Mesenchymal stem cell (in vitro differentiated cells and primary cell): ENCODE measurements at places on chromosomes 12 and 14.

DNA sequence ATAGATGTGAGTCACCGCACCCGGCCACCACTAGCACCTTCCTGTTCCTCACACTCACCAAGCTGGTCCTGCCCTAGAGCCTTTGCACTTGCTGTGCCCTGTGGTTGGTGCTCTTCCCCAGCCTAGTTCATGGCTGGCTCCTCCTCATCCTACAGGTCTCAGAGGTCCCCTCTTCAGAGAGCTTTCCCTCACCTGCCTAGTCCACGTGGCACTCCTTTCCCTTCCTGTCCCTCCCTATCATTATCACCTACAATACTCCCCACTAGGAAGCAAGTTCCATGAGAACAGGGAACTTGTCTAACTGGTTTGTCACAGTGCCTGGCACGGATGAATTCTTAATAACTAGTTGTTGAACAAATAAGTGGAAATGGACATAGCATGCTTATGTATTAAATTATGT is 24.0 kb upstream of the TMED10 start:
- no peaks in the 10 kb centered on the region for H3K27me3 ChIP-seq
- H3K4me3 ChIP-seq: no peak overlapping the region
- no peaks in the 10 kb centered on the region for H3K36me3 ChIP-seq
- H3K4me1 ChIP-seq: no peaks in the 10 kb centered on the region
- no peak for DNase-seq

GRCh38 chr12:113230315-113231234 is 9.3 kb downstream of the TPCN1 start:
- no peaks in the 10 kb centered on the region for H3K27me3 ChIP-seq
- no peak overlapping the region for H3K4me3 ChIP-seq
- peaks cover 30% of the 10 kb centered on the region for H3K4me1 ChIP-seq
- H3K27ac ChIP-seq: peak overlapping the region; percentile 95
- DNase-seq: no peak
- peaks cover 43% of the 10 kb centered on the region for H3K36me3 ChIP-seq

GRCh38 chr12:9702255-9702654 is 30.6 kb downstream of the CLECL1 start:
- no peak overlapping the region for H3K4me3 ChIP-seq
- no peak for DNase-seq
- H3K4me1 ChIP-seq: no peaks in the 10 kb centered on the region
- no peak overlapping the region for H3K27ac ChIP-seq
- H3K36me3 ChIP-seq: no peaks in the 10 kb centered on the region

GRCh38 chr14:90871605-90872233 is 55.5 kb upstream of the TTC7B start:
- H3K36me3 ChIP-seq: no peaks in the 10 kb centered on the region
- DNase-seq: peak; percentile 42
- H3K4me1 ChIP-seq: peaks cover 2% of the 10 kb centered on the region
- no peak overlapping the region for H3K27ac ChIP-seq
- H3K27me3 ChIP-seq: no peaks in the 10 kb centered on the region
- H3K4me3 ChIP-seq: no peak overlapping the region

DNA sequence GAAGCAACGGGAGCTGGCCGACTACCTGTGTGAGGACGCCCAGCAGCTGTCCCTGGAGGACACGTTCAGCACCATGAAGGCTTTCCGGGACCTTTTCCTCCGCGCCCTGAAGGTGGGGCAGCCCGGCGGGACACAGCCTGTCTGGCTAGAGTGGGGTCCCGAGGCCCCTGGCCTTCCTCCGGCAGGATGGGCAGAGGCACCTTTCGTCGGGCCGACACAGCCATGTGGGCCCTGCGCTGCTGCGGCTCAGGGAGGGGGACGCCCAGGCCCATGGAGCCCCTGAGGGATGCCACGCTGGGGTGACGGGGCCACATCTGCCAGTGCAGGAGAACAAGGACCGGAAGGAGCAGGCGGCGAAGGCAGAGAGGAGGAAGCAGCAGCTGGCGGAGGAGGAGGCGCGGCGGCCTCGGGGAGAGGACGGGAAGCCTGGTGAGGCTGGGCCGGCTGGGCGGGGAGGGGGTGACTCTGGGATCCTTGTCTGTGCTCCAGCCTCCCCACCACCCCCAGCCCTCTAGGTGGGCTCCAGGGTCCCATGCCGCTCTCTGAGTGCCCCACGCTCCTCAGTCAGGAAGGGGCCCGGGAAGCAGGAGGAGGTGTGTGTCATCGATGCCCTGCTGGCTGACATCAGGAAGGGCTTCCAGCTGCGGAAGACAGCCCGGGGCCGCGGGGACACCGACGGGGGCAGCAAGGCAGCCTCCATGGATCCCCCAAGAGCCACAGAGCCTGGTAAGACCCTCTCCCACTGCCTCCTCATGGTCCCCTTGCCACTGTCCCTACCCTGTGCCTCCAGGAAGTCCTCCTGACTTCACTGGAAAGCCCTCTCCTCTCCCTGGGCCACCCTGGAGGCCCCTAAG is 10.9 kb upstream of the ADSS1 start:
- no peaks in the 10 kb centered on the region for H3K27me3 ChIP-seq
- no peak for DNase-seq
- peaks cover 16% of the 10 kb centered on the region for H3K4me1 ChIP-seq
- H3K27ac ChIP-seq: no peak overlapping the region
- H3K36me3 ChIP-seq: peaks cover 77% of the 10 kb centered on the region

DNA sequence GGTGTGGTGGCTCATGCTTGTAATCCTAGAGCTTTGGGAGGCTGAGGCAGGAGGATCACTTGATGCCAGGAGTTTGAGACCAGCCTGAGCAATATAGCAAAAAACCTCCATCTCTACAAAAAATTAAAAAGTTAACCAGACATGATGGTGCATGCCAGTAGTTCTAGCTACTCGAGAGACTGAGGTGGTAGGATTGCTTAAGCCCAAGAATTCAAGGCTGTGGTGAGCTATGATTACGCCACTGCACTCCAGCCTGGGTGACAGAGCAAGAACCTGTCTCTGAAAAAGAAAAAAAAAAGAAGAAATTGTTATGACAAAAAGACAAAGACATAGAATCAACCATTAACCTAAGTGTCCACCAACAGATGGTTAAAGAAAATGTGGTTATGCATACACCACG is 2.1 kb upstream of the ATP23 start:
- H3K36me3 ChIP-seq: no peaks in the 10 kb centered on the region
- H3K27me3 ChIP-seq: no peaks in the 10 kb centered on the region
- H3K4me1 ChIP-seq: peaks cover 7% of the 10 kb centered on the region
- no peak overlapping the region for H3K4me3 ChIP-seq
- peak; percentile 4 for DNase-seq
- no peak overlapping the region for H3K27ac ChIP-seq

- H3K4me1 ChIP-seq: peaks cover 22% of the 10 kb centered on the region
- peak overlapping the region; percentile 34 for H3K27ac ChIP-seq
These were observed 34.7 kb downstream of the CCDC92 start for GRCh38 chr12:123937707-123938591.
